Stimulated activated CD8-positive, alpha-beta memory T cell treated with anti-CD3 and anti-CD28 coated beads, Interleukin-12 subunit alpha, Interleukin-12 subunit beta, amount 100 ng/mL, for 4 hours (primary cell): ENCODE measurements at places on chromosomes 1 and 21.

GRCh38 chr1:2233468-2233867 is 5.3 kb downstream of the SKI start:
- no peak for DNase-seq

DNA sequence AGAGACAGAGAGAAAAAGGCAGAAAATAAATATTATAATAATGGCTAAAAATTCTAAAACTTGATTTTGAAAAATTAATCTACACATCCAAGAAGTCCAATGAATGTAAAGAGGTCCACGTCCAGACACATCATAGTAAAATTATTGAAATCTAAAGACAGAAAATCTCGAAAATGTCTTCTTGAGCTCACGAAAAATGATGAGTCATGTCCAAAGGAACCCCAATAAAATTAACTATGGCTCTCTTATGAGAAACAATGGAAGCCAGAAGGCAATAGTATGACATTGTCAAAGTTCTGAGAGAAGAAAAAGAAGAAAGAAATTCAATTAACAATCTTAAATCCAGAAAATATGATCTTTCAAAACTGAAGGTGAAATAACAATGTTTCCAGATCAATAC is 84.6 kb downstream of the LRRIQ3 start:
- no peak for DNase-seq

- DNase-seq, result no peak
Measured at GRCh38 chr1:117181630-117182041, 29.1 kb downstream of the VTCN1 start.

DNA sequence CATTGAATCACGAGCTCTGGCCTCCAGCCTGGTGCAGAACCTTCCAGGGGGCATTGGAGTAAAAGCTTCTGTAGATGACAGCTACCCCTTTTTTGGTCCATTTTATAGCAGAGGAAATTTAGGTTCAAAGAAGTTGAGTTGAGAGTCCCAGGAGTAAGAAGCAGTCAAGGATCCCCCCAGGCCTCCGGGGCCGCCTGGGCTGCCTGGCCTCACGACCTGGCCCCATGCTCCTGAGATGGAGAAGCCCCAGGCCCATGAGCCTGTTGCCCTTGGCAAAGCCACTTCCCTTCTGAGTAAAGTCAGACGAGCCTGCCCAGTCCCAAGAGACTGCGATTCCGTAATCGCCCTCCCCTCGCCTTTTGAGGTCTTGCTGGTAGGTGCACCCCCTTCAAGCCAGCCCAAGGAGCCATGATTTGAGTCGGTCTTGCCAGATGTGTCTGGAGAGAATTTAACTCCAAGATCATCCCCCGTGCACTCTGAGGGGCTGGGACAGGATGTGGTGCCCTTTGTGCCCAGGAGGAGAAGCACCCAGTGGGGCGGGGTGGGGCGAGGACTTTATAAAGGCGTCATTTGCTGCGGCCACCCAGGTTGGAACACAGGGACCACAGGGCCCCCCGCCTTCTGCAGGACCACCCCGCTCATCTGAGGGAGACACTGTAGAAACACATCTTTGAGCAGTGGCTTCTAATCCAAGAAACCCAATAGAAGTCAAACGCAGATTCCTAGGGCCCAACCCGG is 30.1 kb downstream of the PDE9A start:
- no peak for DNase-seq

- DNase-seq, result no peak
Measured at GRCh38 chr1:220701974-220702373, 11.8 kb downstream of the C1orf115 start.

DNA sequence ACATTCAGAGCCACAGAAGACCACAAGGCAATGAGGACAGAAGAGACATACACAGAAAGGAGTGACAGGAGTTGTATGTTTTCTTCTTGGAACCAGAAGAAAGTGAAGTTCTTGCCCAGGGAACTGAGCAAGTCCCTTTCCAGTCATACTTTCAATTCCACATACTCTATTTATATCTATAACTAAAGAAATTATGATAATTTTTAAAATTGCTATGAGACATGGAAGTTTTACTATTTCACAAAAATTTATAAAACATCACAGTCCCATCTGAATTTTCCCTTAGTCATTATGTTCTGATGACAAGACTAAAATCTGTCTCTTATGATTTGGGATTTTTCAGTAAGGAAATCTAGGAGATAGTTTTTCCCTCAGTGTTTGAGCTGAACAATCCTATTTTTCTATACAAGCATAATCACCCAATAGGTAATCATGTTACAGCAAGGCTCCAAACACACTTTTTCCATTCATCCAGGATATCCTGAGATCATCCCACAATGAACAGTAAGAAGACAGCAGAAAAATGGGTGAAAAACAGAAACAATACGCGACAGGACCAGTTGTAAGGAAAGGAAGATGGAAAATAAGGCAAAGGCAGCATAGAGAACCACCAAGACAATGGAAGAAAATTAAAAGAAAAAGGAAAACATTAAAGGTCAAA is 154.6 kb downstream of the VAV3 start:
- DNase-seq, result no peak

GRCh38 chr1:226691247-226691646 is 47.8 kb downstream of the ITPKB start:
- DNase-seq, result peak; percentile 40

- no peak for DNase-seq
Measured at GRCh38 chr1:247210062-247210375, 38.2 kb upstream of the ZNF124 start.

DNA sequence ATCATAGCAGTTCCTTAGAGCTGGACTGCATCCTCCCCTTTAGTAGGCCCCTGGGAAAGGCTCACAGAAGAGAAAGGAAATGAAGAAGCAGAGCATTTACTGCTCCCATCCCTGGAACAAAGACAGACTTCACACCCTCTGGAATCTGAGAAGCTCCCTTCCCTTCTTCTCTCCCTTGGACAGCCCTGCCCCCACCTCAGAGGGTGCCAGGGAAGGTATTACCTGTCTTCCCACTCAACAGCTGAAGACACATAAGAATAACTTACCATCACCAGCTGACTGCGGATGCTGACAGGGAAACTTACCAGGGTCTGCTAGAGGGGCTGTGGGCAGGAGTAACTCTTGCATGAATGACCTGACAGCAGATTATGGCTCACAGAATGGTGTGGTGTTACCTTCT is 14.1 kb upstream of the FAAH start:
- DNase-seq, result no peak

DNA sequence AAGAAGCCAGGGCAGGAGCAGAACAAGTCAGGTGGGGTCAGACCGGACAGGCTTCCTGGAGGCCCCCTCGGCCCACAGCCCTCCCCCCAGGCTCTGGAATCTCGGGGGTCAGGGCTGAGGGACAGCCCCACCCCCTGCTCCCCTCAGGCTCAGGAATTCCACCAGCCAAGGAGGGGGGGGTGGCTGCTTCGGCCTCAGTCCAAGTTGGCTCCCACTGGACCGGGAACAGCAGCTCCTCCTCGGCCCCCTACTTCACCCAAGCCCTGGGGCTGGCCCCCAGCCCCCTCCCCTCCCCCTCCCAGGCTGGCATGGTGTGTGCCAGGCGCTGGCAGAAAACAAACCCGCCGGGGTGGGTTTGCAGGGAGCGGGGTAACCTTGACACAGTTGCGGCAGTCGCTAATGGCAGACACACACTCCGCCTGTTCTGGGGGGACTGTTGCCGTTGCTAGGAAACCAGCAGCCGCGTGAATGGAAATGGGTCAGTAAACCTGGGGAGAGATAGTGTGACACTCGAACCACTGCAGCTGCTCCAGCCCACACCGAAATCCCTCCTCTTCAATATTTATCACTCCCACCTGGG is 32.4 kb downstream of the AHDC1 start:
- no peak for DNase-seq

GRCh38 chr1:50774759-50775351 is 185.2 kb downstream of the FAF1 start:
- DNase-seq, result no peak

DNA sequence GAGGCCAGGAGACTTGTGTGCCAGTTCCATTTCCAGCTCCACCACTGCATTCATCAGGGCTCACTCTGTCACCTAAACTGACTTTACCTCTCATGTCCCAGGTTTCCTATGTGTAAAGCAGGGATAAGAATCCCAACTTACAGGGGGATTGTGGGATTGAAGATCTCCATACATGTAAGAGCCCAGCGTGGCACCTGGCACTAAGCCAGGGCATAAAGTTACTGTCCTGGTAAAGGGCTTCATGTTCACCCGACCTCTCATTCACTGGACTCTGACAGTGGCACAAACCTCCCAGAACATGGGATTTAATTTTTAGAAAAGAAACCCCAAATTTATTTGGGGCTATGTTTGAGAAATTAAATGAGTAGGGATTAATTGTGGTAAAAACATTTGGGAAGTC is 8.9 kb upstream of the IGFN1 start:
- no peak for DNase-seq

DNA sequence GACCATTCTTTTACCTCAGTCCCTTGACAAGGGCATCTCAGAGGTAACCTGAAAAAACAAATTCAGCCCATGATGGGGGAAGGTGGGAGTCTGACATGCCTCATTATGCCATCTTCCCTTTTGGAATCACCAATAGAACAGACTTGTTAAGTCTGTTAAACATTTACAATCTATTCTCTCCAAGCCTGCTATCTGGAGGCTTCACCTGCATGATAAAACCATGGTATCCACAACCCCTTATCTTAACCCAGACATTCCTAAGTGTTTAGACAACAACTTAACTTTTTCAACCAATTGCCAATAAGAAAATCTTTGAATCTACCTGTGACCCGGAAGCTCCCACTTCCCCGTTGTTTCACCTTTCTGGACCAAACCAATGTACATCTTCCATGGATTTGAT is 233.0 kb upstream of the CACYBP start:
- DNase-seq, result no peak

GRCh38 chr1:18396247-18396980 is 84.3 kb upstream of the KLHDC7A start:
- DNase-seq, result no peak

- DNase-seq, result no peak
Measured at GRCh38 chr1:6243993-6244392, at the start of gene HES3. Gene HES3, plus strand, starts transcription at chr1:6244179. Its CDS starts 187 bp downstream, at chr1:6244366.

- no peak for DNase-seq
Measured at GRCh38 chr1:23742670-23743286, 493 bp upstream of the ELOA start.

DNA sequence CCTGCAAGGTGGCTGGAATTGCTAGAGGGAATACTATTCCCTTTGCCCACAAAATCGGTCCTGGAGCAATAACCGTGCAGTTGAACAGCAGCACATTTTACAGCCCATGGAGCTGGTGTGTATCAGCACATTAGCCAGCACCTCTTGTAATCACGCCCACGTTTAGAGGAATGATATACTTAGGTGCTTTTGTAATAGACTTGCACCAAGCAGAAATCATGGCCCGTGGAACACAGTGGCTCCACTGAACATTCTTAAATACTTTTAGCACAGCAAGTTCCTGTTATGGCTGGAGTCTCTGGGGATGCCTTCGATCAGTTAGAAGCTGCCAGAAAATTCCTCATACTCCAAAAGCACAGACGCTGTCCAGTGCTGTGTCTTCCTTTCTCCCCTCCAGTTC is 218.1 kb upstream of the FAM78B start:
- DNase-seq, result no peak

DNA sequence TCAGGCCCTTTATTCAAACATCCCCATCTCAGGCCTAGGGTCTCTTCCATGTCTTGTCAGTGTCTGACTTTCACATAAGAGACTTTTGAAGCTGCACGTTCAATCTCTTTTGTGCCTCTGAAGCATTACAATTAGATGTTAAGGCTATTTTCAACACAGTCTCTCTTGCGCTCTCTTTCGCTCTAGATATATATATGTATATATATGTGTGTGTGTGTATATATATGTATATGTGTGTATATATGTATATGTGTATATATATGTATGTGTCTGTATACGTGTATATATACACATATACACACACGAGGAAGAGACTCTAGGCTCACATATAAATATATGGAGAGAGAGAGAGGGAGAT is 162.5 kb upstream of the RNPC3 start:
- no peak for DNase-seq

GRCh38 chr1:55257958-55258357 is 42.8 kb upstream of the USP24 start:
- DNase-seq, result peak; percentile 41

DNA sequence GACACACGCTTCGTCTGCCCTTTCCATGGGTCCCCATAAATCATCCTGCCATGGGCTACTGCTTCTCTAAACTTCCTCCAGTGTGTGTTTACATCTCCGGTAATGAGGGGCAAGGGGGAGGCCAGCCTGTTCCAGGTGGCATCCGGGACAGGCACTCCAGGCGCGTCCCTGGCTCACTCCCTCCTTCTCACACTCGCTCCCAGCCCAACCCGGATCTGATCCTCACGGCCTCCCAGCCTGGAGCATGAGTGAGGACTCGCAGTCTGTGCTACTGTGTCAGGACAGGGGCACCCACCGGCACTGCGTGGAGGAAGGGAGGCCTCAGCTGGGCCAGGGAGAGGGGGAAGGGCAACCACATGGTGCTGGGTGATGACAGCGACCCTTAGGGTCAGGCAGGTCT is 225.4 kb downstream of the TRABD2B start:
- DNase-seq, result no peak

GRCh38 chr1:239209591-239209990 is 176.8 kb upstream of the CHRM3 start:
- DNase-seq, result no peak

DNA sequence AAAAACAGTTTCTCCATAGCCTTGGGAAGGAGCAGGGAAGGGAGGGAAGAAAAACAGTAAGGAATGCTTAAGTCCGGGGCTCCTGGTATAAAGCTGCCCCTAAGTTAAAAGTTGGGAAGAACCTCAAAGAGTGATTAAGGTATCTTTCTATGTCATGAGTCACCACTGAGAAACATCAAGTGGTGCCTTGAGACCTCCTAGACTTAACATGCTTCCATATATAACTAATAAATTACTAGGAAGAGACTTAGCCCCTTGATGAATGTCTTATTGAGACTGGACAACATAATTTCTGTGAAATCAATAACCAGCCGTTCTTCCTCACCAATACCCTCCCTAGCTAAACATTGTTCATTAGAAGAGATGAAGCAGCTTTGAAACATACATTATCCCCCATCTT is 121.8 kb upstream of the SLC44A3 start:
- DNase-seq, result no peak

DNA sequence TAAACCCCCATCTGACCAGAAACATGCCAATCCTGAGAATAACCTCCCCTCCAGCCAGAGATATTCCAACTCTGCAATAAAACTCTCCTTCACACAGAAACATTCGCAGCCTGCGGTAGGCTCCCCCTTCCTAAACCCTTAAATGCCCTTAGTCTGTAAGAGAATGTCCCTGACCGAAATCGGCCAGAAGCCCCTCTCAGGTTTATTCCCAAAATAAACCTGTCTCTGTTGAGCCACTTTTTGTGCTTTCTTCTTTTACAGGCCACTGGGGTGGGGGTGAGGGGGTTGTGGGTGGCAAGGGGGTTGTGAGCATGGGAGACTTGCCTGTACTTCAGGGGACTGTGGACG is 4.6 kb downstream of the PRXL2B start:
- DNase-seq, result no peak

GRCh38 chr1:17276568-17276967 is 27.7 kb downstream of the PADI3 start:
- DNase-seq, result no peak
